ENCODE measurements at places on chromosomes 3 and 15. TPM values are rescaled to one million over a fixed set of nuclear protein-coding genes. Genes with fewer than 3 reads are reported as not detected.

DNA sequence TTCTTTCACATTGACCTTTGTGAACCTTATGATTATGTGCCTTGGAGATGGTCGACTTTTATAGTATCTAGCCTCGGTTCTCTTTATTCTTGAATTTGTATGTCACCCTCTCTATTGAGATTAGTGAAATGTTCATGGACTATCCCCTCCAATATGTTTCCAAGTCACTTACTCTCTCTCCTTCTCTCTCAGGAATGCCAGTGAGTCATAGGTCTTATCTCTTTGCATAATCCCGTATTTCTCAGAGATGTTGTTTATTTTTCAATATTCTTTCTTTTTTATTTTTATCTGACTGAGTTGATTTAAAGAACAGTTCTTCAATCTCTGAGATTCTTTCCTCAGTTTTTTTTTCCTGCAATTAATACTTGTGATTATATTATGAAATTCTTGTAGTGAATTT, 411.6 kb upstream of the CADM2 start:
- no peak for DNase-seq

The TEX55 gene
- total RNA-seq = not detected

- DNase-seq = no peak
Measured at GRCh38 chr15:100696452-100696851, 94.1 kb downstream of the ASB7 start.

GRCh38 chr3:175266478-175266877, 407.3 kb downstream of the NAALADL2 start:
- peak; percentile 32 for DNase-seq

DNA sequence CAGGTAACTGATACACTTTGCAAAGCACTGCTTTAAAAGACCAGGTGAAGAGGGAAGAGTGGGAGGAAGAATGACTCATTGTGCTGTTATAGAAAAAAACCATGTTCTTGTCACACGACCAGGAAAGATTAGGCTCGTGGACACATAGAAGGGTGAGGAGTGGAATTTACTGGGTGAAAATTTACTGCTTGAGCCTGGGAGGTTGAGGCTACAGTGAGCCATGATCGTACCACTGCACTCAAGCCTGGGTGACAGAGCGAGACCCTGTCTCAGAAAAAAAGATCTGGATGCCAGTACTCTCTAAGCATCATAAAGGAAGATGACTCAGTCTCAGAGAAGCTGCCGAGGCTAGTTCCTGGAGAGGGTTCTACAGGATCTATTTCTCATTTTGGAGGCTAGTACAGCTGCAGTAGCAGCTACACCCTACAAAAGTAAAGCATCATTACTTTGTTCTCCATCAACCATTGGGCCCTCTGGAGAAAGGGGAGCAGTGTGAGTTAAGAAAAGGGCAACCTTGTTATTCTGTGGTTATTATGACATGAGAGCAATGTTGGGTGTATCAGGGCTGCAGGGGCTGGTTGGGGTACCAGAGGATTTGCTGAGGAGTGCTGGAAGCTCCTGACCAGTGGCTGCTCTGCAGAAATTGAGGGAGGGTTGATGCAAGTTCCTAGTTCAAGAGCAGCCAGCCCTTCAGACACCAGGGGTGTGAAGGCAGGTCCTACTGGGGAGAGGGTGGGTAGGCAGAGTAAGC, 75.4 kb downstream of the CMTM8 start:
- DNase-seq = peak; percentile 52

Measured in LHCN-M2 (cell line).